Muscle of leg (tissue), 16 donors: ENCODE measurements at places on chromosomes 7 and 10. TPM values are rescaled to one million over a fixed set of nuclear protein-coding genes. Genes with fewer than 3 reads are reported as not detected.

GRK5 gene
- polyA plus RNA-seq: 19.0 TPM

FBXW4 gene
- 49.6 TPM for polyA plus RNA-seq

NEURL1 gene
- polyA plus RNA-seq: 12.7 TPM

ANKRD2 gene
- polyA plus RNA-seq: 27.3 TPM

GRCh38 chr7:42351316-42351935, 114.4 kb upstream of the GLI3 start:
- DNase-seq: peak; percentile 91

- DNase-seq: peak; percentile 96
Measured at GRCh38 chr10:36802490-36803153, 322.8 kb upstream of the ANKRD30A start.

DNA sequence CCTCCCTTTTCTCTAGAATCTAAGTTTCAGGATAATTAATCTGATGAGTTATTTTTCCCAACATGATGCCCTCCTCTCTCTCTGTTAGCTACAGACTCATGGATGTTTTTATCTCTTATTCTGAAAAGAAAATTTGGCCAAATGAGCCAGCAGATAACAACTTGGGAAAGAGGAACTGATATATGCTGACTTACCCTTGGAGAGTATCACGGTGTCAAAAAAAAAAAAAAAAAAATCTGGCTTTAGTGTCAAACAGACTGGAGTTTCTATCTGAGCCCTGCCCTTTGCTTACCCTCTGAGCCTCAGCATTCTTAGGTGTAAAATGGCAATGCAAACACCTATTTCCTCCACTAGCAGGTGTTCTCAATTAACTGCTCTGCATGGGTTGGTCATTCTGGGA, 190.4 kb downstream of the AHR start:
- no peak for DNase-seq

DNA sequence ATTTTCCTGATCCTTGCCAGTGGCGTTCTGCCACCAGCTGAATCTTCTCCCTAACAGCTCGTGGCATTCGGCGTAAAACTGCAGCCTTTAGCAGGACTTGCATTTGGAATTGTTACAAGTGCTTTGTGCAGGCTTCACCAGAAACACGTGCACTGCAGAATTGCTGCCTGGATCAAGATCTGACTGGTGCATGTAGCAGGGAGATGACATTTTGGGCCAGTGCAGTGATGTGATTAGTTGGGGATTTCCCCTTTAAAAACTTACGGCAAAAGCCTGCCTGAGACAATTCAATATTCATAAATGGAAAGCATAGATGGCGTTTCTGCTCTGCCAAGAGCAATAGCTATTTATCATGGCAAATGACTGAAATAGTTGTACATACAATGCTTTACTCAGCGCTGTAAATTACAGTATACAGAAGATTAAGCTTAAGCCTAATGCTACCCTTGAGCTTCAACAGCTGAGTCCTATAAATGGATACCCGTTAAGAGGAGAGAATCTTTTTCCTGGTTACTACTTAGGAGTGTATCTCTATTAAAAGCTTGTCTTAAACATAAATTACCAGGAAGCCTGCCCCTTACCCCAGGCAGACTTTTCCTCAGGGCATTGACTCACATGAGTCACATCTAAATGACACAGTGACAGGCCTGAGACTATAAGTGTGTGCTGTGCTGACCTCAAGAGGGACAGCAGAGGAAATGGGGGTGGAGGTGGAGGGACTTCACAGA, 106.3 kb downstream of the ATXN7L1 start:
- peak; percentile 63 for DNase-seq
